HEK293T (cell line): ENCODE measurements at places on chromosomes 6 and 20.

DNA sequence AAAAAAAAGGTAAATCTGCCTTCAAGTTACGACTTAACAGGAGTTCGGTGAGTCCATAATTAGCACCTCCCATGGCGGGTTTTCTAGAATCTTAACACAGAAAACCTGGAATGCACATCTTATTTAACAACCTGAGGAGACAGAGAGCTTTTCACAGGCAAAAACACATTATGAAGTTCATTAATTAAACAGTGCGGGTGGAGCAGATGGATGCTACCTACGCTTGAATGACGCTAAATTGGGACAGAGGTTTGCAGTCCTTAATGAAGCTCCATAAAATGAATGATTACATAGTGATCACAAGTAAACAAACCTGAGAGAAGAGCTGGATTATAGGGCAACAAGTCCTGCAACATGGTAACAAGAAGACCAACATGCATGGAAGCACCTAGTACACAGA lies 81.0 kb downstream of the INSM1 start:
- DNase-seq = no peak

- no peak for DNase-seq
Observed at GRCh38 chr6:35044145-35044745, 96.9 kb downstream of the TCP11 start.

- peak; percentile 37 for DNase-seq
Observed at GRCh38 chr6:125810445-125810844, 19.7 kb downstream of the NCOA7 start.

DNA sequence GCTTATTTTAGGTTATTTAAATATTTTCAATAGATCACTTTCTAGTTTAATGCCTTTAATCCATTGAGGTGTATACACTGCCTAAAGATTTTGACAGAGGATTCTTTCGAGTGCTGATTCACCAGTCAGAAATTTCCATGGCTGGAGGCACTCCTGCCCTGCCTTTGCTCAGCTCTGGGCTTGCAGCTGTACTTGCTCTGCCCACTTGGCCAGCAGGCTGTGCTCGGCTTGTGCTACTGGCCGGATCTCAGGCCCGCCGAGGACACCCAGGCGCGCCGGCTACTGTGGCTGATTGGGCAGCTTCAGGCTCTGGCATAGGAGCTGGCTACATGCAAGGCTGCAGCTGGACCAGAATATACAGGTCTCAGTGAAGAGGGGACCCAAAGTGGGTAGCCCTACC lies 675.1 kb upstream of the MMS22L start:
- no peak for DNase-seq

- no peak for DNase-seq
Observed at GRCh38 chr20:49680484-49680883, 33.2 kb downstream of the B4GALT5 start.

DNA sequence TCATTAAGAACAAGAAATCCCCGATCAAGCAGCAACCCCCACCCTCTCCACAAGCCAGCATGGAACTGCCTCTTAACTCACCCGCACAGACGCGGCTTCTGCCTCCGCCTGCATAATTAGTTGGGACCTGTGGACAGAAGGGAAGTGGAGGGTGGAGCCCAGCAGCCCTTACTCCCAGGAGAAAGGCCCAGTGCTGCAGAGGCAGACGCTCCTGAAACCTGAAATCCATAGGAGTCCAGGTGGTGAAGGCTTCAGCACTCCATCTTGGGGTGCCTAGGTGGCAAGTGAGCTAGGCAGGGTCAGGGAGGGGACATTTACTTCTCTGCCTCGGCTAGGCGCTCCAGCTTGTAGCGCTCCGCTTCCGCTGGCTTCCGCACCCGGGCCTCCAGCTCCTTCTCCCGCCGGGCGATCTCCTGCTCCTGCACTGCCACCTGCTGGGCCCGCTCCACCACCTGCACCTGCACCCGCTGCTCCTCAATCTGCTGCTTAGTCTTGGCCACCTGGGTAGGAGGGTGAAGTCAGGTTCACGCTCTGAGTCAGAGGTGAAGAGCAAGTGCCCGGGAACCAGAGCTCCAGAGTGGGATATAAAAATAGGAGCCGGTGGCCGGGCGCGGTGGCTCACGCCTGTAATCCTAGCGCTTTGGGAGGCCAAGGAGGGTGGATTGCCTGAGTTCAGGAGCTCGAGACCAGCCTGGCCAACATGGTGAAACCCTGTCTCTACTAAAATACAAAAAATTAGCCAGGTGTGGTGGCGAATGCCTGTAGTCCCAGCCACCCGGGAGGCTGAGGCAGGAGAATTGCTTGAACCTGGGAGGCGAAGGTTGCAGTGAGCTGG lies 10.7 kb downstream of the TUBB start:
- peak; percentile 72 for DNase-seq

- DNase-seq = no peak
Observed at GRCh38 chr6:21235162-21235561, 358.4 kb upstream of the SOX4 start.

GRCh38 chr20:50415516-50416268 lies 94.5 kb upstream of the PTPN1 start:
- DNase-seq = no peak

- no peak for DNase-seq
Observed at GRCh38 chr6:133989525-133989924, 36.5 kb downstream of the TBPL1 start.

DNA sequence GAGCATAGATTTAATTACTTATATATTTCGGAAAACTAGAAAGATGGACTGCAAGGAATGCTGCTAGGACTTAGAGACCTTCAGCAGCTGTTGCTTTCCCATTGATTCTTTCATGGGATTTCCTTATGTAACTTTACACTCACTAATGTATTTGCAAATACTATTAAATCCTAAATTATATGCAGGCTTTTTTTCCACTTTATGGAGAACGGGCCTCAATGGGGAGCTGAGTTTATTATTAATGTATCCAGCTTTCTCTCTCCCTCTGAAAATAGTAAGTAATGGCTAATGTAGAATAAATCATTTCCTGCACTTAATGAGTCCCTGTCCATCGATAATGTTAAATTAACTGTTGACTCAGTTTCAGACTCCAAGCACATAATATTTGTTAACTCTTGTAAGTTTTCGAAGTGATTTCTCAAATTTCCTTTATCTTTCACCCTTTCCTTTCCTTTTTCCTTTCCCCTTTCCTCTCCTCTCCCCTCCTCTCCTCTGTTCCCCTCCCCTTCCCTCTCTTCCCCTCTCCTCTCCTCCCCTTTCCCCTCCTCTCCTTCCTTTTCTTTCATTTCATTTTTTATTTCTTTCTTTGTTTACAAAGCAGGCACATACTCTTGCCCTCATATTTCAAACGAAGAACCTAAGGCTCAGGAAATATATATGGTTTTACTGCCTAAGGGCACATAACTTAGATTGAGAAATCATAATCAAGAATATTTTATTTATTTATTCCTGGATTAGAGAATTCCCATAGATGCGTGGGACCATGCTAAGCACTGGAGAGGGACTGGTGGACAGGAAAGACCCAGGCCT lies 503.6 kb downstream of the MMUT start:
- no peak for DNase-seq

DNA sequence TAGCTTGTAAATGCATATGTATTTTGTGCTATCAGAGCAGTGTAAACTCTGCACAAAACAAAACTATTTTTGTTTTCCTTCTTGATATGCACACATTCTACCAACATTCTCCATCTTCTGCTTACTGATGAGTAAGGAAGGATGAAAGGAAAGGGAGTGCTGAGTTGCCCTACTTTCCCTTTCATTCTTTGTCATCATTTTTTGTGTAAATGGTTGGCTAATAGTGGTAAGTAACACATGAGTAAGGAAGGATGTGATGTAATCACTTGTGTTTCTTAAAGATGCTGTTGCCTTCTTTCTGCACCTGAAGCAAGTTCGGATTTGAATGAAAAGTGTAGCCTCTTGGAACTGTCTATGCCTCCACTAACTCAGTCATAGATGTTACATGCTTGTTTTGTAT lies 4.6 kb upstream of the REV3L start:
- DNase-seq = no peak

GRCh38 chr6:90753820-90754643 lies 167.2 kb upstream of the MAP3K7 start:
- no peak for DNase-seq

DNA sequence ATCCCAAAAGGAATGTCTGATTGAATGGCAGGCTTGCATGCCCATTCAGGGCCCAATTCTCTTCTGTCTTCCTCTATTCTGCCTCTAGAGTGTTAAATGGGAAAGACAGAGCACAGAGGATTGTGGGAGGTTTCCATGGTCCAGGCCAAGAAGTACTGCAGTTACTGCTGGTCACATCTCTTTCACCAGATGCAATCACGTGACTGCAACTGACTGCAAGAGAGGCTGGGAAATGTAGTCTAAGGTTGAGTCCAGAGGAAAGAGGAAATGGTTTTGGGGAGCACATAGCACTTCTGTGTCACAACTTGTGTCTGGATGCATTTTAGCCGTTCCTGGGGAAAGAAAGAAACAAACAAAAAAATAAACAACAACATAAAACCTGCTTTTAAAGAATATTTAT lies 336.4 kb upstream of the BTBD3 start:
- peak; percentile 8 for DNase-seq

GRCh38 chr6:1580109-1580508 lies 29.6 kb upstream of the FOXC1 start:
- DNase-seq = no peak

DNA sequence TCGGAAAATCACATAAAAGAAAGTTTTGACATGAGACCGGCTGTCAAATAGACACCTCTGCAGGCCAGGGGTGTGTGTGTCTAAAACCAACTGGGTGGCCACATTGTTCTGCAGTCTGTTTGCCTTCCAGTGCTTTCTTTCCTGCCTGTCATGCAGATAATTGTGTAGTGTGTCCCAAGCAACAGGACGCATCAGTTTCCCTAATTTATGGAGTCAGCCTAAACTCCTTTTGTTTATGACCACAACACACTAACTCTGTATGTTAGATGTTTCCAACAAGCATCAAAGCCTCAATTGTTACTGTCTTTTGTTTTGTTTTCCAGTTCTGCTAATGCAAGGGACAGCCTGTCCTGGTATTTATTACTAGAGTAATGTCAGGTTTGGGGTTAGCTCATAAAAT lies 205.7 kb downstream of the ATXN1 start:
- DNase-seq = no peak

DNA sequence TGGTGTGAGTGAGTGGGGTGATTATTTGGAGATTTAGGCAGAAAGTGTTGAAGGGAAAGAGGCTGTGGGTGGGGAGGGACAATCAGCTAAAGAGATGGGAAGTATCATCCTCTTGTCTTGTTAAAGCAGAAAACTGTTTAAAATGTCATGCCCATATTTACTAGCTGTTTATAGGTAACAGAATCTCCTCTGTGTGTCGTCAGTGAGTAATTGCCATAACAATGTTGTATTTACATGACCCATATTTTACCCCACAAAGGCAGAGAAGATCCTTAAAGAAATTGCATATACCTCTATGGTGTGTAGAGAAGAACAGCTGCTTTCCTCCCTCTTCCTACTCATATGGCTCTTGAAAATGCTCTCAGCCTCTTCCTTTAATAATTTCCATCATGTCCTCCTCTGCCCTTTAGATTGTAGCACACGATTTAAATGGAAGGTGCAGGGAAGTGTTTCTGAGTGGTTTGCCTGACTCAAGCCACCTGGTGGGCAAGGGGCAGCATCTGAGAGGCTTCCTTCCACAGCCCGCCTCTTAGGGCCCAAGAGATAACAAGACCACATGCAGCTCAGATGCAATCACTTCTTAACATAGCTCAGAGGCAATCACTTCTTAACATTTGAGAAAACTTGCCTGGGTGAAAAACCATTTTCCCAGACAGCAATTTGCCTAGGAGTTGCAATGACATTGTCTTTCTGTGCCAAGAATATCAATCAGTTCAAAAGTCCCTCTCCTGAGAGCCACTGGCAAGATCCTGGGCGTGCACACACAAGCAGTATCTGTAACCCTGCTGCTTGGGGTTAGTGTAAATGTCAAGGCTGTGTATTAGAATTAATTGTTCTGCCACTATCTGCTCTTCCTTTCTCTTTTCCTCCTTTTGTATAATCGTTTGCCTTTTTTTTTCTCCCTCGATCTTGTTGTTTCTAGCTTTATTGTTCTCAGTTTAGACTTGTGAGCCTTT lies 44.1 kb upstream of the EDN1 start:
- no peak for DNase-seq

DNA sequence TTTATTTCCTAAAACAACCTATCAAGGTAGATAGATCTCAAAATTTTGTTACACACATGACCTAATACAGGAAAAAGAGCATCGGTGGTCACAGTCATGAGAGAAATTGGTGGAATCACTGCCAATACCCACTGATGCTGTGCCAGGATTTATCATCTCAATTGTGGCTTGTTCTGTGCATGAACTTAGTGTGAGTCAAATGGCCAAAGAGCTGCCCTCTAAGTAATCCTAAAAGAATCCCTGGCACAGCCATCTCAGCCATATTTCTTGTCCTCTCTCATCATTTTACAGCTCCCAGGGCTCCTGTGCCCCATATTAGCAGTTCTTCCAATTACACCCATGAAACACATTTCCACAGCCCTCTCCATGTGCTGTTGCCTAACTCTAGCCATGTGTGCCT lies 6.1 kb downstream of the GSTA5 start:
- no peak for DNase-seq

DNA sequence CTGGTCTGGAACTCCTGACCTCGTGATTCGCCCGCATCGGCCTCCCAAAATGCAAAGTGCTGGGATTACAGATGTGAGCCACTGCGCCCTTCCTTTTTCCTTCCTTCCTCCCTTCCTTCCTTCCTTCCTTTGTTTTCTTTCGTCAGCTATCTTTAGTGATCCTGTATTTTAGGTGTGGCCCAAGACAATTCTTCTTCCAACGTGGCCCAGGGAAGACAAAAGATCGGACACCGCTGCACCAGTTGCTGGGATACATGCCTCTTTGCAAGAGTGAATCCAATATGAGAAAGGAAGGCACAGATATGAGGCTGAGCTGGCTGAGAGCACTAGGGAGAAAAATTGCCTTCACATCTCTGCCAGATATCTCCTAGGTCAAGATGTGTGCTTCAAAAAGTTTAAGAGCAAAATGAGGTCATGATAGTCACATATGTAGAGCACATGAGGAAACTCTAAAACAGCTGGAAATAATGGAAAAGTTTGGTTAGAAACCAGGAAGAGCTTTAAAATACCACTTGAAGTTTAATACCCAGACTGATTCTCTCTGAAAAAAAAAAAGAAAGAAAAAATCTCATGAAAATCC lies 41.8 kb downstream of the OR2B2 start:
- no peak for DNase-seq

- no peak for DNase-seq
Observed at GRCh38 chr6:160221423-160221822, 37.2 kb downstream of the SLC22A2 start.

DNA sequence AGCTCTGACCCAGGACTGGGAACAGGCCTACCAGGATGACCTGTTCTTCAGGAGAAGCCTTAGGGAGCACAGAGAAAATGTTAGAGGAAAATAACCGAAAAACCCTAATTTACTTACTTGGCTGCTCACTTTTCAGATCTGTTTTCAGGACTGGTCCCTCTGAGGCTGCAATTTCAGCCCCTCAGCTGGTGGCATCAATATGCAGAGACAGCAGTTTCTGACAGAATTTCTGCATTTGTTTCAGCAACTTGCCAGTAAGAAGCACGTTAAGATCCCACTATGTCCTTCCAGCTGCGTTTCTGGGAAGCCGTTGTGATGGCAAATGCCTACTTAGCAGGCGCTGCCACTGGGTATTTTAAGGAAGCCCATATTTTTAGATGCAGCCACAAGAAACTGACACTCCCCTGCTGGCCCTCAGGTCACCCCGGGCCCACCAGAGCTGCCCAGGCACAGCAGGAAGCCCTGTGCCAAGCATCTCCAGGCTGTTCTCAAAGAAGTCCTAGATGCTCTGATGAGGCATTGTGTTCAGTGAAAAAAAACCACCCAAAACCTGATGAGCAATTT lies 7.5 kb downstream of the YTHDF1 start:
- no peak for DNase-seq
